ENCODE measurements at places on chromosomes 13 and 19.

- peaks cover 12% of the 10 kb centered on the region for H3K4me1 ChIP-seq
- peaks cover 10% of the 10 kb centered on the region for H3K27me3 ChIP-seq
- no peak overlapping the region for H3K27ac ChIP-seq
- H3K4me3 ChIP-seq = no peak overlapping the region
- H3K36me3 ChIP-seq = no peaks in the 10 kb centered on the region
Observed at GRCh38 chr19:5290336-5291262, 50.0 kb downstream of the PTPRS start.

- H3K36me3 ChIP-seq = no peaks in the 10 kb centered on the region
- no peaks in the 10 kb centered on the region for H3K27me3 ChIP-seq
- H3K4me1 ChIP-seq = no peaks in the 10 kb centered on the region
- H3K4me3 ChIP-seq = no peak overlapping the region
Observed at GRCh38 chr13:28438598-28439334, 56.2 kb downstream of the FLT1 start.

GRCh38 chr19:1087813-1088415 is 7.3 kb downstream of the POLR2E start:
- H3K27me3 ChIP-seq = no peaks in the 10 kb centered on the region
- no peak overlapping the region for H3K4me3 ChIP-seq
- peak; percentile 69 for DNase-seq
- H3K27ac ChIP-seq = peak overlapping the region; percentile 74

- H3K27me3 ChIP-seq = no peaks in the 10 kb centered on the region
- no peaks in the 10 kb centered on the region for H3K36me3 ChIP-seq
- H3K27ac ChIP-seq = peak overlapping the region; percentile 51
Observed at GRCh38 chr13:51614350-51614786, 30.1 kb downstream of the WDFY2 start.

All from CD4-positive, alpha-beta memory T cell (primary cell).